Activated CD8-positive, alpha-beta memory T cell treated with anti-CD3 and anti-CD28 coated beads for 1 hour (primary cell): ENCODE measurements at places on chromosomes 3 and 15.

DNA sequence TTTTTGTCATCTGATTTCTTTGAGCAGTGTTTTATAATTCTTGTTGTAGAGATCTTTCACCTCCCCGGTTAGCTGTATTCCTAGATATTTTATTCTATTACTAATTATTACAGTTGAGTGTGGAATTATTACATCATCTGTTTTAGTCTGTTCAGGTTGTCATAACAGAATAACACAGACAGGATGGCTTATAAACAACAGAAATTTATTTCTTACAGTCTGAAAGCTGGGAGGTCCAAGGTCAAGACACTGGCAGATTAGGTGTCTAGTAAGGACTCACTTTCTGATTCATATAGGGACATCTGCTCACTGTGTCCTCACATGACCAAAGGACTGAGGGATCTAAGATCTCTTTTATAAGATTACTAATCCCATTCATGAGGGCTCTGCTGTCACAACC lies 121.3 kb upstream of the THBS1 start:
- no peak for DNase-seq

DNA sequence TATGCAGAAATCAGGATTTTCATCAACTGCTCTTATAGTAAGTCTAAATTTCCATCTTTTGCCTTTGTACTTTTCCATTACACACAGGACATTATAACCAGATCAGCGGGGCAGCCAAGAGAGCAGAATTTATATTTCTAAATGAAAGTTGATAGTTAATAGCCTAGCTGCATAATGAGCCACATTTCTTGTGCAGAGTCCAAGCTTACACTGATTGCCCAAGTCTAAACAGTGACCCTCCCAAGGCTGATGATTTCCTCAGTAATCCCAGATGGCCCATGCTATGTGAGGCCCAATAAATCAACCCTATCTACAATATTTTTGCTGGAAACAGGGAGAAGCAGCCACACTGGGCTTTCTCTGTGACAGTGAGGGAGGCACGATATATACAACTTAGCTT lies 475.8 kb upstream of the KCNMB2 start:
- DNase-seq: no peak

DNA sequence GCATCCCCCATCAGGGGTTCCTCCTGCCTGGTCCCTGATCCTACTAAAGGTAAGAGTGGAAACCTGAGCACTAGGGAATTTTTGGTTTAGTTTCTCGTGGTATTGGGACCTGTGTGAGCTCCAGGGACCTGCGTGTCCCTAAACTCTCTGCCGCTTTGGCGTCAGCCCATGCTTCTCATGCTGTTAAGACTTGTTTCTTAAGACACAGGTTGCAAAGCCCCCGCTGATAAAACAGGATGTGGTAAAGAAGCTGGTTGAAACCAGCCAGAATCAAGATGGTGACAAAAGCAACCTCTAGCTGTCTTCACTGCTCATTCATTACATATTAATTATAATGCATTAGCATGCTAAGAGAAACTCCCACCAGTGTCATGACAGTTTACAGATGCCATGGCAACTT lies 64.6 kb downstream of the LYZL4 start:
- DNase-seq: no peak

DNA sequence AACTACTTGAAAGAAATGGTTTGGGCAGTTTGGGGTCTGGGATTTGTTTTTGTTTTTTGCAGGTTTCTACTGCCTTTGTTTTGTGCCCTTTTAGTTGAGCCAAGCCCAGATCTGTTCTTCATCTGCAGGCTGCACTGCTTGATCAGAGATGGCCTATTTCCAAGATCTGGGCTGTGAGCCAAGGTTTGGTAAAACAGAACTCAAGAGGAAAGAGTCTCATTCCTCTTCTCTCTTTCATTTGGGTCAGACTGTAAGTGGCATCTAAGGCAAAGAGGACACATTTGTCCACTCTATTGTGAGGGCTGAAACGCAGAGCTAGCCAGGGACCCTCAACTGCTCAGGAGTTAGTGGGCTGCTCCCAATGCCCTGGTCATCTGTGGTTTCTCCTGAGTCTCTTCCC lies 104.4 kb upstream of the UBE3A start:
- DNase-seq: no peak

GRCh38 chr15:48385031-48385830 lies 54.0 kb downstream of the DUT start:
- DNase-seq: no peak

- DNase-seq: no peak
Measured at GRCh38 chr3:194686414-194686815, 732 bp downstream of the FAM43A start.

GRCh38 chr3:24679429-24679828 lies 184.8 kb upstream of the THRB start:
- no peak for DNase-seq

GRCh38 chr15:31317017-31317416 lies 9.6 kb upstream of the KLF13 start:
- no peak for DNase-seq

DNA sequence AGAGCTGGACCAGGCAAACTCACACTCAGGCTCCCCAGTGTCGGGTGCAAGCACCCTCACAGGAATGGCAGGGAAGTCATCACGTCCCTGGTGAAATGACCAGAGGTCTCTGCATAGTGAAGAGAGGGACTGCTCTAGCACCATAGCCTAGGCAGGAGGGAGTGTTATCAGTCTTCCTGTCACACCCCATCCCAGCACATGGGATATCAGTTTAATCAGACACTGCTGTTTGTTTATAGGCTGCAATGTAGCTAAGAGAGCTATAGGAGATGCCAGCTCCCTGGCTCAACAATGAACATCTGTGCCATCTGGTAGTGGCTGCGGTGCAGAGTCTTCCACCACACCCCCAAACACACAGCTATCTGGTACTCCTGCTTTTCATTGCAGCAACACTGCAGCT lies 776.6 kb downstream of the ZNF385D start:
- no peak for DNase-seq

- no peak for DNase-seq
Measured at GRCh38 chr3:122355612-122356011, 27.4 kb downstream of the MIX23 start.

DNA sequence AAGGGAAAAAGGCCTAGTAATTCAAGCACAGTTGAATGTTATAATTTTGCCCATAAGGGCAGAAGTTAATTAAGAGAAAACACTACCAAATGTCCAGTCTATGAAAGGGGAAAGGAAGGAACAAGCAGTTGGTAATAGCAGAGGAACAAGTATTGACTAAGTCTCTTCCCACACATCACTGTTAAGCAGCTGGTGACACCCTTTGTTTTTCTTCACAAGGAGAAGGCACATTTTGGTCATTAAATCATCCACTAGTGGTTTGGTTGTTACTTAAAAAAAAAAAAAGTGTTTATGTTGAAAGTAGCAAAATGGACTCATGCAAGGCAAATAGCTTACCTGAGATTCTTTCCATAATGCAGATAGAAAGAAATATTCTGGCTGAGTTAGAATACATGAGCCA lies 321.4 kb upstream of the NECTIN3 start:
- DNase-seq: no peak

DNA sequence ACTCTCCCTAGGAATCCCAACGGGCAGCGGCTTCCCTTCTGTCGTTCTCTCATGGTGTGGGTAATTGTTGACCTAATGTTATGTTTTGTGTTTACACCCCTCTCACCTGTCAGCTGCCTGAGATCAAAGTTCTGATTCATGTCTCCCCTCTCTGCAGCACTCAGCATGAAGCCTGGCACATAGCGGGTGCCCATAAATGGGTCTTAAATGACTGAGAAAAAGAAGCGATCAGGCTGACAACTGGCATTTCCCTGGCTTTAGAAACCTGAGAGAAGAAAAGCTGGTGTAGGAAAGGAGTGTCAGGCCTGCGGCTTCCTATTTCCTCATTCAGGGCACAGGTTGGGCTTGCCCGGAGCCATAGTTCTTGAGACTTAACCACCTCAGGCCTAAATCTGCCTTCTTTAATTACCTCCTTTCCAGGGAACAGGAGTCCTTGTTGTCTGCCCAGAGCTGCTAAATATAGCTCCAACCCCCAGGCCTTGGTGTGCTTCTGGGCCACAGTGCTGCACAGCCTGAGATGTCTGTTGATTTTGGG lies 31.8 kb downstream of the LPP start:
- DNase-seq: no peak

- no peak for DNase-seq
Measured at GRCh38 chr3:141181819-141182218, 49.8 kb upstream of the PXYLP1 start.

GRCh38 chr15:64464276-64465005 lies 4.1 kb downstream of the ZNF609 start:
- no peak for DNase-seq

DNA sequence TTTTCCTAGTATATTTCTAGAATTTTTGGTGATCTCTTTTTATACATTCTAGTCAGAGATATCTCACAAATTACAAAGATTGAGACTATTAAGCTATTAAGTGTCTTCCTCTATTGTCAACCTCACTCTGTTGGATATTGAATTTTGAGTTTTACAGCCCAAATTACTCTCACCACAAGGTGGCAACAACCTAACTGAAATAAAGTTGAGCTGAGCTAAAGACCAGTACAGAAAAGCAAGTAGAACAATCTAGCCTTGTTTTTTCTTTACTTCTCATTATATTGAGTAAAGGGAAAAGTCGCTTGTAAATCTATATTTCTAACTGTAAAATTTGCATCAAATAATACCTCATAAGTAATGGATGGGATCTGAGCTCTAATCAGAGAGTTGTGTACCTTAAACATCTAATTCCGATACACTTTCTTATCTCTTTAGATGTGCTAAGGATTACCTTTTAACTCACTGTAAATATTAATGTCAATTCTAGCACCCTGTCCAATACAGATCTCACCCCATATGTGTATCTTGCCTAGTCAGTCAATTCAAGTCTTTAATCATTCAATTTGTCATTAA lies 13.6 kb upstream of the COMMD2 start:
- DNase-seq: no peak

GRCh38 chr15:50003786-50004334 lies 115.2 kb downstream of the ATP8B4 start:
- peak; percentile 1 for DNase-seq

- no peak for DNase-seq
Measured at GRCh38 chr15:80275961-80276360, 23.9 kb upstream of the CTXND1 start.

- no peak for DNase-seq
Measured at GRCh38 chr3:55704521-55704920, 217.4 kb upstream of the WNT5A start.

- no peak for DNase-seq
Measured at GRCh38 chr3:159239059-159239458, 437.2 kb downstream of the MFSD1 start.

DNA sequence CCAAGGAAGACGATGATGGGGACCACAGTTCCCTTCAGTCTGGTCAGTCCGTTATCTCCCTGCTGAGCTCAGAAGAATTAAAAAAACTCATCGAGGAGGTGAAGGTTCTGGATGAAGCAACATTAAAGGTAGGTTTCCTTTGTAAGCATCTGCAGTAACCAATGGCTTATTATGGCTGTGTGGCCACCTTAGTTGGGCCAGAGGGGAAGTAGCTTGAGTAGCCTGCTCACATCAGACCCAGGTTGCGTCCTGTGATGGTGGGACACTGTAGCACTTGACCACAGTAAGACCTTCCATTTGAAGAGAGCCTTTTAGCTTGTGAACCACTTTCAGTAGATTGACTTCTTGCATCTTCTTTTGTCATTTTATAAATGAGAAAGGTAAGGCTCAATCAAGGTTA lies 22.6 kb downstream of the STARD5 start:
- no peak for DNase-seq

- DNase-seq: no peak
Measured at GRCh38 chr15:100201376-100202280, 140.1 kb downstream of the ADAMTS17 start.

- DNase-seq: no peak
Measured at GRCh38 chr15:81507831-81508230, 133.8 kb upstream of the TMC3 start.

DNA sequence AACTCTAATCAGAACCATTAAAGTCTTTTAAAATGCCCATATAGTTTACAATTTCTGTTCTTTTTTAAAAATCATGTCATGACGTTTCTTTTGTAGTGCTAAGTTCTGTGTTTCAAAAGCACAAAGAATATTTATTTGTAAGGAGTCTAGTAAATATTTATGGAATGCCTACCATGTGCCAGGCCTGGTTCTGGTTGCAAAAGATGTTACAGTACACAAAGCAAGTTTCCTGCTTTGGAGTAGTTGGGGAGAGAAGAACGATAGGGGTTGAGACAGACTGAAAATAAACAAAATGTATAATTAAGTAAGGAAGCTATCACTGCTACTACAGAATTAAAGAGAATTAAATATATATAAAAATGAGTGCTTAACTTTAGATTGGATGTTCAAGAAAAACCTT lies 86.8 kb upstream of the CMSS1 start:
- DNase-seq: no peak

DNA sequence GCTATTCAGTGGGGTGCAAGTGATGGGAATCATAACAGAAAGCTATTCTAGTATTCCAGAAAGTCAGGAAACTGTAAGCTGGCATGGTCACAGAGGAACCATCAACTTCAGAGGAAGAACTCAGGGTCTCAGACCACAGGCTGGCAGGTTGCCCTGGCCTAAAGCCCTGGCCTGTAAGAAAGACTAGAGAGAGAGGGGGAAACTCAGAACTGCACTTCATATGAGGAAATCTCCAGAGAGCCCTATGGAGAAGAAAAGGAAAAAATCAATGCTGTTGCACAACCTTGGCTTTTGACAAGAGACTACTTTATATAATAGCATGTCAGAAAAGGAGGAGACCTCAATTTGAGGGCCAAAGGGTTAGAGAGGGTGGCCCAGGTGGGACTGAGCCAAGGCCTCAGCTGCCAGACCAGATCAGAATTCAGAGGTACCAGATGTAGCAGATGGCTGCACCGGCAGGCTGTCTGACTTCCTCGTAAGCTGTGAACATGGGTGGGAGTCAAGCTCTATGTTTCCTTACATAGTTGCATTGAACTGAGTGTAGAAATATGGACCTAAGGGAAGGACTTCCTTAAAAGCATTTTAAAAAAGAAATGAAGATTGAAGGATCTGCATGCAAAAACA lies 333.8 kb downstream of the PDCD6IP start:
- DNase-seq: no peak

DNA sequence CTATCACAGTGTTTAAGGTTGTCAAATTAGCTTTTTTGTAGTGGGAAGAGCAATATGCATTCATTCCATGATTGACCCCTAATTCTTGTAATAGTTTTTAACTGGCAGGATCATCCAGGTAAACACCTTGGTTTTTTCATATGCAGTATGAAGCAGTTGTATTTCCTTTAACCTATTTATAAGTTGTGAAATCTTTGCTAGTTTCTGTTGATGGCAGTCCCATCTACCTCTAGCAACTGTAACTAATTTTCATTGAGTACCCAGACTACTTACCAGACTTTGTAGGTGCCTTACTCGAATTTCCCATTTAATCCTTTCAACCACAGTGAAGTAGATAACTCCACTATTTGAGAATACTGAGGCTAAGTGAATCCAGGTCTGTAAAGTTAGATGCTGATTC lies 6.1 kb downstream of the FXR1 start:
- no peak for DNase-seq

DNA sequence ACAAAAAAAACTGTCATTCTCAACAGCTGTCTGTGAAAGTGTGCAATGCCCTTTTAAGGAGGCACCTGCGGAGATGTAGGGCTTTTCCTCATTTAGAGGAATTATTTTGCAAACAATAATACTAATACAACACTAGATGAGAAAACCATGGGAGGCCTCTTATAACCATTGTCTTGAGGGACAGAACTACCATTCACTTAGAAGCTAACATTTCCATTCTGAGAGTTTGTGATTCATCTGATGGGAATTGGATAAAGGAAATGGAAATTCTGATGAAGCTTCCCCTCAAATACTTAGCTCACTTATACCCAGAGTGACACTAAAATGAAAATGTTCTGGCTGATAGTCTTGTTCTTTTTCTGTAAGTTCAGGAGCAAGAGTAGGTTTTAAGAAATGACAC lies 147.7 kb downstream of the CADPS start:
- DNase-seq: no peak
